ENCODE measurements at places on chromosomes 1 and 21.

GRCh38 chr1:54347955-54348699, 58.1 kb downstream of the SSBP3 start:
- DNase-seq = no peak

DNA sequence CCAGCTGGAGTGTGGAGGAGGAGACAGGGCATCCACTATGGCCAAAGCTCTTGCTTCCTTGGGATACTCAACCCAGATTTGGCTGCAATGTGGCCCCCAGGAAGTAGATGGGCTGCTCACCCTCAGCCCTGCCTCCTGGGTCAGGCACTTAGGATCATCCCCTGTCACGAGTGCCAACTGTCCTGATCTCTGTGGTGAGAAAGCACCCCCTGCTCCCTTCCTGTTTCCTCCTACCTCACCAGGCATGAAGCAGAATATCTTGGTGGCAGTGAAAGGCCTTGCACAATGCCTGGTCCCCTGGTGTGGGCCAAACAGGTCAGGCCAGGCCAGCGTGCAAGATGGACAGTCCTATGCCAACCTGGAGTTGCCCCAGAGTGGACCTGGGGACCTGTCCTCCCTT, 211.7 kb downstream of the GRIK3 start:
- no peak for DNase-seq

DNA sequence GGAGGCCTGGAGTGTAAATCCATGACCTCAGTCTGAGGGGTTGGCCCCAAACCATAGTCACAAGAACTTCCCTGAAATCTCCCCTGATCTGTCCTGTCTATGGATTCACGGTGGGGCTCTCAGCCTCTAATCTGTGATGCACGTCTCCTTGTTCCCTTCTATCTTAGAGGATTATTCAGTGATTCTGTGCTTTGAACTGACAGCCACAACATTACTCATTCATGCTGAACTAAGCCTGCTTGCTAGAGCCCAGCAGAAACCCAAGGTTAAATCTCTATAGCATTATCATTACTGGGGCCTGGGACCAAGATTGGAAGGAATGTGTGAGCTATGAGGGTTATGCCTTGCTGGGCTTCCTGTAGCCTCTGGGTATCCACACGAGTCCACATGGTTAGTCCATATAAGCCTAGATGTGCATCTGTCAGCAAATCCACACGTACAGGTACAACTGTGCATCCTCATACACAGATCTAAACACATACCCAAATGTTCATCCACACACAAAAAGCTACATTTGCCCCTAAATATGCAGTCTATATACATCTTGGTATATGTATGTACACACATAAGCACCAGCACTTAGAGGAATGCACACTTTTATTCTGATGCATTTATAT, 22.4 kb upstream of the MAGOH start:
- no peak for DNase-seq

DNA sequence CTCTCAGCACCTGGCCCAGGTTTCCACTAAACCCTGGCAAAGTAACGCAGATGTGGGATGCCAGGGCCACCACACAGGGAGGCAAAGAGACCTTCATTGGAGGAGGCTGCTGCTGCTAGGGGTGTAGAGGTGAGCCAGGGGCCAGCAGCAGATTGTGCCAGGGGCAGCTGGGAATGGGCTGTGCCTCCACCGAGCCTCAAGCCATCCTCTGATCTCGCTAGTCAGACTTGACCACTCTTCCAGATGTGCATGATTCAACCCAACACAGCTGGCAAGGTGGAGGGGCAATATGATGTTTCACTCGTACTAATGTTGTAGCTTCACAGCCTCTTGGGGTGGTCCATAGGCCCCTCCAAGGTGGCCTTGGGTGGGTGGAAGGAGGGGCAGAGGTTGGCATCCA, 73.0 kb upstream of the MRPS6 start:
- DNase-seq = no peak

DNA sequence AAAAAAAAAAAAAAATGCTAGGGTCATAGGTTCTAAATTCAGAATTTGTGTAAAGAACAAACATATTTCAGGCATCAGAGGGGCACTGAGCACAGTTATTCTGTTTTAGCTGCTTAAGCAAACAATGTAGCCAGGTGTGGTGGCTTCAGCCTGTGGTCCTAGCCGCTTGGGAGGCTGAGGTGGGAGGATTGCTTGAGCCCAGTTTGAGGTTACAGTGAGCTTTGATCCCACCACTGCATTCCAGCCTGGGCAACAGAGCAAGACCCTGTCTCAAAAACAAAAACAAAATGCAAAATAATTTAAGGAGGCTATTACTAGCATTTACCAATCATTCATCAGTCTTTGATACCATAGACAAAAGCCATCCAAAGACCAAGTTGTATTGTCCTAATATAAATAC, 49.7 kb upstream of the CDC42BPA start:
- no peak for DNase-seq

DNA sequence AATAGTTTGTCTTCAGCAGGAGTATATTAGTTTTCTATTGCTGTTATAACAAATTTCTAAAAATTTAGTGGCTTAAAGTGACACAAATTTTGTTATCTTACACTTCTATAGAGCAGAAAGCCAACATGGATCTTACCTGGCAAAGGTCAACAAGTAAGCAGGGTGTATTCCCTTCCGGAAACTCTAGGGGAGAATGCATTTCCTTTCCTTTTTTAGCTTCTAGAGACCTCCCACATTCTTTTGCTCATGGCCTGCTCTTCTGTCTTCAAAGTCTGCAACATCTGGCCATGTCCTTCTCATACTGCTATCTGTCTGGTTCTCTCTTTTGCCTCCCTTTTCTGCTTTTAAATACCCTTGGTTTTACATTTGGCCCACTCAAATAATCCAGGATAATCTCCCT, 242.6 kb downstream of the ZNF648 start:
- no peak for DNase-seq

DNA sequence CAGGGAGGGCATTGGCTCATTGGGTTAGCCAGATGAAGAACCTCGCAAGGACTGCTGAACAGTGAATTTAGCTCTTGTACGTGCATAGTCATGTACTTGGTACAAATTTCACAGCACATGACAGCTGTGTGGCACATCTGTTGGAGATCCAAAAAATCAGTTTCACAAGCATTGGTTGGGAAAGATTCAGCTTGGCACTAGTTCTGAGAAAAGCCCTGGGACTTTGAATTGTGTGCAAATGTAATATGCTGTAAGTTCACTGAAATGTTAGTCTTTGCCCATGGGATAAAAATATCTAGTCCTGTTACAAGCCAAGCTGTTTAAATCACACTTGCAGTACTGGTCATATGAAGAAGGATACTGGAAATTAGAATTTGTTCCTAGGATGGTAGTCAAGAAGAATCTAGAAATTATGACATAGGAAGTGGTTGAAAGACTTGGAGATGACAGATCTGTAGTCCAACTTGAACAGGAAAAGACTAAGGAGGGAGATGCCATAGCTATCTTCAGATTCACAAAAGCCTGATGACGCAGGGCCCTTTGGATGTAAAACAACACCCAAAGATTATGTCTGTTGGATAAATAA, 19.2 kb downstream of the LAMC2 start:
- DNase-seq = no peak

DNA sequence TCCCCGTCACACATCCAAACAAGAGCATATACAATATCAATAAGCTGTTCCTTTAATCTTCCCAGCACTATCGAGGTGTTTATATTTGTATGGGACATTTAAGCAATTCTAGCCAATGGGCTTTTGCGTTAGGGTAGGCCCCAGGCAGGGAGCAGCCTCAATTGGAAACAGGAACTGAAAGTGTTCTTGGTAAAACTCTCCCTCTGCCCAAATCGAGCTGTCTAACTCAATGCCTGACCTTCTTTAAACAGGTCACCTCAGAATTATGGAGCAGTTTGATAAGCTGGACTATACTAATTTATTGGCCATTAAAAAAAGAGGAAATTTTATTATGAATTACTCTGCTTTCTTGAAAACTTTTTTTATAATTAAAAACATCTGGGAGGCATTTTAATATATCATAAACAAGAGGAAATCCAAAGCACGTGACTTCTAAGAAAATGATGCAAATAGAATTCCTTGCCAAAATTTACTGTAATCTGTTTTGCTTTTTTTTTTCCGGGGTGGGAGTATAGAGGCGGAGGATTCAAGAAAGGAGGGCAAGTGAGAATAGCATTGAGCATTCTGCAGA, 498.1 kb downstream of the LMO4 start:
- no peak for DNase-seq
